ENCODE measurements at places on chromosomes 7 and 10. TPM values are rescaled to one million over a fixed set of nuclear protein-coding genes. Genes with fewer than 3 reads are reported as not detected.

The AMPH gene
- polyA plus RNA-seq = 0.45 TPM

The SEMA3C gene
- 0.18 TPM for polyA plus RNA-seq

The ST8SIA6 gene
- polyA plus RNA-seq = 19.0 TPM

The ODAD2 gene
- not detected for polyA plus RNA-seq

The TCERG1L gene
- not detected for polyA plus RNA-seq
